Brain microvascular endothelial cell (primary cell): ENCODE measurements at places on chromosomes 5 and 9.

DNA sequence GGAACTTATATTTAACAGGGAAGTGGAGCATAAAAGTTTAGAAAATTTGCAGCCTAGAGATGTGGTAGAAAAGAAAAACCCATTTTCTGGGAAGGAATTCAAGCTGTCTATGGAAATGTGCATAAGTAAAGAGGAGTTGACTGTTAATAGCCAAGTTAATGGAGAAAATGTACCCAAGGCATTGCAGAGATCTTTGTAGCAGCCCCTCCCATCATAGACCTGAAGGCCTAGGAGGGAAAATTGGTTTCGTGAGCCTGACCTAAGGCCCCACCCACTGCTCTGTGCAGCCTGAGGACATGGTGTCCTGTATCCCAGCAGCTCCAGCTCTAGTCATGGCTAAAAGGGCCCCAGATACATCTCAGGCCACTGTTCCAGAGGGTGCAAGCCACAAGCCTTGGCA is 772.4 kb upstream of the RIOK2 start:
- no peak for DNase-seq

GRCh38 chr5:104890767-104891166 is 1328.2 kb upstream of the NUDT12 start:
- DNase-seq = no peak

- DNase-seq = no peak
These were observed 48.5 kb upstream of the ANKH start for GRCh38 chr5:14920121-14920520.

GRCh38 chr9:100589582-100589981 is 11.7 kb downstream of the CAVIN4 start:
- no peak for DNase-seq

DNA sequence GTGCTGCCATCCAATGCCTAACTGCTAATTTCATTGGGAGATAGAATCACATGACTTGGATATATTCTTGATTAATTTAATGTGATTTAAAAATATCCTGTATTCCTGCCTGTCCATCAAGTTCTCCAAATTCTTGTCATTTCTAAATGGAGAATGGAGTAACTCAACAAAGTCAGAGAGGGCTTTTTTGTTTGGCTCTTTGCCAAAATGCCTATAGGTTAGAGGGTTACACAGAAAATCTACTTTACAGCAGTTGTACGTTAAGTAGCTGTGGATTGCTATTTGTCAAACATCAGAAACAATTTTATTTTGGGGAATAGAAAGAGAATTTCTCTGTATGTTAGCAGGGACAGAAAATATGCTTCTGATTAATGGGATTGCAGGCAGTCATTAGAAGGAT is 5.9 kb downstream of the PIK3R1 start:
- DNase-seq = no peak

DNA sequence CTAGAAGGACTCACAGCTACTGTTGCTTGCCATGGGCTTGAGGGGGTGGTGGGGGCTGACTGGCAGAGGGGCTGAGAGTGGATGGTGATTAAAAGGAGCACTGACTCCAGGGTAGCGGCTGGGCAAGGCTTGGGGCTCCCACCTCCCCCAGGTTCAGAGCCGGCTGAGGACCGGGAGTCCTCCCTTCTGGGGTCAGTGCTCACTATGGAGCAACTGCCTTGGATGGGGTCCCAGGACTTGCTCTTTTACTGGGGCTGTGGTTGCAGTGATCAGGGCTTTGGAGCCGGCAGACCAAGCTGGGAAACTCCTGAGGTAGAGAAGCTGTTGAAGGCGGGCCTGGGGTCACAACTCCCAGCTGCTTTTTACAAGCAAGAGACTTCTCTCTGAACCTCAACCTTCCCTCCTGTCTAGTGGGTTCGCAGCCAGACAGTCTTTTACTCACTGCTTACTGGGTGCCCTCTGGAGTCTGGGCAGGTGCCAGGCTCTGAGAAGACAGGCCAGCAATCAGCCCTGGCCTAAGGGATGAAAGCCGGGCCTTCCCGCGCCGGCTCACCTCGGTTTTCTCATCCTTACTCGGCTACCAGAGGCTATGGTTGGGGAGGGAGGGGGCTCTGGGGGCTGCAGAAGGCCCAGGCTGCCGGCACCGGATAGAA is 795 bp upstream of the ASS1 start:
- no peak for DNase-seq

DNA sequence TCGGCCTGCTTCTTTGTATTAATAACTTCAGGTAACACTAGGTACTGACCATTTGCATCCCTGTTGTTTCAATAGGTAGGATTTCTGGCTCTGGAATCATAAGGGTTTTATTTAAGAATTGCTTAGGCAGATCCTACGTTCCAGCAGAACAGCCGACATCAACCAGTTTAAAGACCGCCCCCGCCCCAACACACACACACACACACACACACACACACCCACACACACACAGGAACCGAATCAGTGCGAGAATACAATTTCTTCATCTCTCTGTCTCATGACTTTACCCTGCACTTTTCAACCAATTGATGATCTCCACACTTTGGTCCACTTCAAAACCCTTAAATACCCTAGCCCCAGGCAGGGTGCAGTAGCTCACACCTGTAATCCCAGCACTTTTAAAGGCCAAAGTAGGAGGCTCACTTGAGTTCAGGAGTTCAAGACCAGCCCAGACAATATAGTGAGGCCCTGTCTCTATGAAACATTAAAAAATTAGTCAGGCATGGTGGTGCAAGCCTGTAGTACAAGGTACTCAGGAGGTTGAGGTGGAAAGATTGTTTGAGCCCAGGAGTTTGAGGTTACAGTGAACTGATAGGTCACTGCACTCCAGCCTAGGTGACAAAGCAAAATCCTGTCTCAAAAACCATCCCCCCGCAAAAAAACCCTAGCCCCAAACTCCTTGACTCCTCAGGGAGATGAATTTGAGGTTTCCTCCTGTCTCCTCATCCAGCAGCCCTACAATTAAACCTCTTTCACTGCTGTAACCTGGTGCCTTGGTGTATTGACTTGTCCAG is 2.7 kb upstream of the MTMR12 start:
- no peak for DNase-seq

DNA sequence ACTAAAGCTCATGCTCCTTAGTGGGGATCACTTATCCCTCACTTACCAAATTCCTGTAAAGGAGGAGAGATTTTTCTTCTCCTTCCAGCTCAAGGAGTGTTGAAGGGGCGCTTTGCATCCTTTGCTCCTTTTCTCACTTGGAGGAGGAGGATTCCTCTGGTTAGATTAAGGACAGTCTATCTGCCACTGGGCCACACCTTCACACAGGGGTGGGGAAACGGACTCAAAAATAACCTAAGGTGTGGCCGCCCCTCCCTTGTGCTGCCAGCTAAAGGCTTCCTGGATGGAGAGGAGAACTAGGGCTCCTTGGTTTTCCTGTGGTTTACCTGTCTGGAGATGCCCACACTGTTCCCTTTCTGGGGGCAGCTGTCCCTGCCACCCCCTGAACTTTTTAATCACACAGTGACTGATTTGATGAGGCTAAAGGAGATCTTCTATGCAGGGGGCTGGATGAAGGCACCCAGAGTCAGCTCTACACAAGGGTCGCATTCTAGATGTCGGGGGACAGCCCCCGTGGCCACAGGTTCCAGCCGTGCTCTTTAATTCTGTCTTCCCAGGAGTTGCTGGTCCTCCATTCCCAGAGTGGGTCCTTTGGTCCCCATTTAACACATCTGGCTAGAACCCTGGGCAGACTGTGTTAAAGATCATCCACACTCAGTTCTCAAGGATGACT is 14.4 kb downstream of the GLRX start:
- no peak for DNase-seq

DNA sequence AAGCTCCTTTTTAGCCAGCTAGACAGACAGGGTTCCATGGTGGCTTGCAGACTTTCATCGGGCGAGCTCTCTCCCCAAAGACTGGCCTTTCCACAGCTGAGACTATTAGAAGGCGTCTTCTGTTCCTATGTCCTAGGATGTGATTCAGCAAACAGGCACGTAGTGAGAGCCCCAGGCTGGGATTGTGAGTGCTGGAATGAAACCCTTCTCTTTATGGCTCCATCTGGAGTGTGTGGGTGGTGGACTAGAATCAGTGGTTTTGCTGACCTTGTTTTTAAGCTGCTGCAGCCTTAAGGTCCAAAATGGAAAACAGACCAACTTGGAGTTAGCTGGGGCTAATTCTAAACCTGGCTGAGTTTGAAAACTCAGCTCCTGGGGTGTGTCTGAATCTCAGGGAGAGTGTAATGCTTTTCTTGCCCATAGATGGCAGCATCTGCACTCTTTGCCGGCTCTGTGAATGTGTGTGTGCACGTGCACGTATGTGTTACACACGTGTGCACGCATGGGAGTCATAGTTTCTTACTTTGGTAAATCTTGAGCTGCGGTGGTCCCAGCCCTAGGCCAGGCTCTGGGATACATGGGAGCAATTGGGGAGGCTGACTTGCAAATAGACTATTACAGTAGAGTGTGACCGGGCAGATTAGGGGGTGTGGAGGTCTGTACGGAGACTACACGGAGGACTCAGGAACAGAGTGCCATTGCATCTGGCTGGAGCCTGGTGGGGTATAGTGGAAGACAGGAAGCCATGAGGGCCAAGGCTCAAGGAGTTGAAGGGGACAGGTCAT is 10.7 kb downstream of the GSN start:
- peak; percentile 98 for DNase-seq
